ENCODE measurements at places on chromosomes 11 and 22.

GRCh38 chr22:37137131-37137530 is 12.6 kb downstream of the IL2RB start:
- H3K4me1 ChIP-seq, result no peaks in the 10 kb centered on the region
- no peaks in the 10 kb centered on the region for H3K27me3 ChIP-seq
- H3K4me3 ChIP-seq, result no peak overlapping the region

- no peaks in the 10 kb centered on the region for H3K36me3 ChIP-seq
- no peak overlapping the region for H3K4me3 ChIP-seq
- H3K27ac ChIP-seq, result no peak overlapping the region
- H3K4me1 ChIP-seq, result no peaks in the 10 kb centered on the region
- no peaks in the 10 kb centered on the region for H3K27me3 ChIP-seq
Measured at GRCh38 chr11:36268337-36268985, 20.8 kb downstream of the COMMD9 start.

GRCh38 chr11:69125861-69126260 is 29.9 kb upstream of the SMIM38 start:
- no peak for DNase-seq
- no peak overlapping the region for H3K4me3 ChIP-seq
- peak overlapping the region; percentile 94 for H3K27ac ChIP-seq
- H3K4me1 ChIP-seq, result peaks cover 62% of the 10 kb centered on the region
- H3K27me3 ChIP-seq, result no peaks in the 10 kb centered on the region
- no peaks in the 10 kb centered on the region for H3K36me3 ChIP-seq

DNA sequence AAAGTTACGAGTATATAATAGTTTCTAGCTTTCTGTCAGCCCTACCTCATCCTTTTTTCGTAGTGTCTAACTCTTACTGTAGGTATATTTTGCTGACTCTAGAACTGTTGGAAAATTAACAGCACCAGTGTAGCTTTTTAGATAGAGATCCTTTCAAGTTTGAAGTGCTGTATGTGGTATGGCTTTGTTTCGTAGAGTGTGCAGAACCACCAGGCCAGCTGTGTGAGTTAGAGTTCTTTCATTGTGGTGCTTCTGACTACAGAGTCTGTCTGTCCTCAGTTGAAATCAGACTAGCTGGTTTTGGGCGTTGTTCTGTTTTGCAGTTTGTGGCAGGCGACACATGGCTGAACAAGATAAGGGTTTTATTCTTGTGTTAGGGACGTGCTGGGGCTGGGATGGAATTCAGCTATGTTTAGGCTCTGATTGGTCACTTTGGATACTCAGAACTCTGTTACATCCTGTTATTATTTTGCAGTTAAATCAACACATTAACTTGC is 3.2 kb downstream of the ARHGEF12 start:
- H3K27me3 ChIP-seq, result no peaks in the 10 kb centered on the region
- no peak for DNase-seq
- H3K4me3 ChIP-seq, result peak overlapping the region; percentile 85
- H3K4me1 ChIP-seq, result peaks cover 53% of the 10 kb centered on the region

DNA sequence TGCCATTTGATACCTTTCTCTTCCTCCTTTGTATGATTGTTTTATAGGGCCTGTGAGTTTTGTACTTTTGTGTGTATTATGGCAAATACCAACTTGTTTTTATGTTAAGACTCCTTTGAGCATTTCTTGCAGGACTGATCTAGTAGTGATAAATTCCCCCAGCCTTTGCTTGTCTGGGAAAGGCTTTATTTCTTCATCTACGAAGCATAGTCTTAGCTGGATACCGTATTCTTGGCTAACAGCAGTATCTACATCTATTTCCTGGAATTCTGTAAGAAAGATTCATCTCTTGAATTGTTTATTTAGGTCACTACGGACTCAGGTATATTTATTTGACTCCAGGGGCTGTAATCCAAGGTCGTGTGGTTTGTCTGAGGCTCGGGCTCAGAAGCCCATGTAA is 6.0 kb upstream of the NDUFS8 start:
- no peak overlapping the region for H3K27ac ChIP-seq
- no peaks in the 10 kb centered on the region for H3K36me3 ChIP-seq
- no peak overlapping the region for H3K4me3 ChIP-seq
- no peaks in the 10 kb centered on the region for H3K27me3 ChIP-seq
- H3K4me1 ChIP-seq, result peaks cover 36% of the 10 kb centered on the region
- DNase-seq, result no peak

- H3K36me3 ChIP-seq, result no peaks in the 10 kb centered on the region
- peaks cover 10% of the 10 kb centered on the region for H3K4me1 ChIP-seq
- peak overlapping the region; percentile 39 for H3K4me3 ChIP-seq
- peaks cover 87% of the 10 kb centered on the region for H3K27me3 ChIP-seq
- DNase-seq, result no peak
Measured at GRCh38 chr11:122977470-122978298, 4.0 kb downstream of the BSX start.

- H3K4me3 ChIP-seq, result no peak overlapping the region
- no peak for DNase-seq
- H3K27me3 ChIP-seq, result no peaks in the 10 kb centered on the region
- H3K27ac ChIP-seq, result peak overlapping the region; percentile 1
- no peaks in the 10 kb centered on the region for H3K36me3 ChIP-seq
Measured at GRCh38 chr22:24961217-24961844, 8.8 kb downstream of the KIAA1671 start.

- no peak overlapping the region for H3K27ac ChIP-seq
- DNase-seq, result no peak
- no peaks in the 10 kb centered on the region for H3K36me3 ChIP-seq
- no peaks in the 10 kb centered on the region for H3K27me3 ChIP-seq
- no peak overlapping the region for H3K4me3 ChIP-seq
Measured at GRCh38 chr11:19915808-19916207, 203.2 kb downstream of the NAV2 start.

DNA sequence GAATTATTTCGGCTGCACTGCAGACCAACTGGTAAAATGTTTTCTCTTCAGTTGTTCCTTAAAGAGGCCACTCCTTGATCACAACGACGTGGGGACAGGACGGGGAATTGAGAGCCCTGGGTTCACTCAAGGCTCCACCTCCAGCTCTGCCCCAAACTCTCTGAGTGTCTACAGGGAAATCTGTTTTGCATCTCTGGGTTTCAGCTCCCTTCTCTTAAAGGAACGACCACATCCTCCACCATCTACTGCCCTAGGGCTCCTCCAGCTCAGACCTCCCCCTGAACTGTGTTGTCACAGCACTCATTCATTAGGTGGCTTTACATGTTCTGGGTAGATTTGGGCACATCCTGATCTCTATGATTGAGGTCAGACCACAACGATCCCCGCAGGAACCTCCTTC is 5.1 kb upstream of the PPFIA1 start:
- H3K27ac ChIP-seq, result no peak overlapping the region
- H3K36me3 ChIP-seq, result no peaks in the 10 kb centered on the region
- no peaks in the 10 kb centered on the region for H3K27me3 ChIP-seq
- DNase-seq, result no peak
- H3K4me1 ChIP-seq, result peaks cover 5% of the 10 kb centered on the region

DNA sequence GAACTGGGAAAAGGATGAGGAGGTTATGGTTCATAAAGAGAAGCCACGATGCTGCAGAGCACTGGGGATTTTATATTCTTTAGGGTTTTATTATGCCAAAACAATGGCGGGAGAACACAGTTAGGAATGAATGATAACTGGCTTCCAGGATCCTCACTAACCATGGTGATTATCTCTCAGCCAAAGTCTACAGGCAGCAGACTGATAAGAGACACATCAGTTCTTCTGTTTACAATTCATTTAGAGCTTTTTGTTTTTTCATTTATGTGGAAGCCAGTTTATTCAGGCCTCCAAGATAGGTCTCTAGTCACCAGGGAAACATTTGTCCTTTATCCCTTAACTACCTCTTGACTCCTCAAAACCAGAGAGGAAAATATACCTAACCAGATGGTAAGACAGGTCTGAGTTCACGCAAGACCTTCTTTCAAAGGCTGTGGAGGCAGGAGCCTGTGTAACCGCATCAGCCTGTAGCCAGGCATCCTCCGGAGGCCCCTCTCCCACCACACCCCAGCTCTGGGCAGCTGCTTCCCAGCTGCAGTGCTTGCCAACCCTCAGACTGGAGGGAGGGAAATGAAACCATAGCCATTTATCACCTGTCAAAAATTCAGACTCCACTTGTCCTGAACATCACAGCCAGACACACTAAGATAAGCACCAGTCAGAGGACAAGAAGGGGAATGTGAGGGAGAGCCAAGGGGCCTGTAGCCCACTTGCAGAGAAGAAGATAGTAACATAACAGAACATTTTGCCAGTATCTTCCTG is 57.2 kb upstream of the FAM181B start:
- H3K27ac ChIP-seq, result no peak overlapping the region
- no peaks in the 10 kb centered on the region for H3K36me3 ChIP-seq
- H3K4me1 ChIP-seq, result no peaks in the 10 kb centered on the region
- no peaks in the 10 kb centered on the region for H3K27me3 ChIP-seq

DNA sequence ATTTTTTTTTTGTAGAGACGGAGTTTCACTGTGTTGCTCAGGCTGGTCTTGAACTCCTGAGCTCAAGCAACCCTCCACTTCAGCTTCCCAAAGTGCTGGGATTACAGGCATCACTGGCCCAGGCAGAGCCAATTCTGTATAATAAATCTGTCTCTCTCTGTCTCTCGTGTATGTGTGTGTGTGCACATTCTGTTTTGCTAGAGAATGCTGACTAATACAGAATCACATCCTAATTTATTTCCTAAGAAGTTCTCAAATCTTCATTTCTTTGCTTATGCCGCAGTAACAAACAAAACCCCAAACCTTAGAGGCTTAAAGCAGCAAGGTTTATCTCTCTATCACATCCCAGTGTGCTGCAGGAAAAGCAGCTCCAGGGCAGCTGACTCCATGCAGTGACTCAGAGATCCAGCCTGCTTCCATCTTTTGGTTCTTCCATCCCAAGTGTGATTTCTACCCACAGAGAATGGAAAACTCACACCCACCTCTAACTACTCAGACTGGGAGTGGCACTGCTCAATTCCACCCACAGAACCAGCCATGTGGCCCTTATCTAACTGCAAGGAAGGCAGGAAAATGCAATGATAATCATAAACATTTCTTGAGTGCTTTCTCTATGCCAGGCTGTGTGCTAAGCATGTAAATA is 35.1 kb upstream of the LRRC10B start:
- no peak for DNase-seq
- no peaks in the 10 kb centered on the region for H3K4me1 ChIP-seq
- no peak overlapping the region for H3K4me3 ChIP-seq
- no peaks in the 10 kb centered on the region for H3K27me3 ChIP-seq
- H3K36me3 ChIP-seq, result no peaks in the 10 kb centered on the region
